Esophagus squamous epithelium (tissue), 5 donors: ENCODE measurements at places on chromosomes 6 and 20. TPM values are rescaled to one million over a fixed set of nuclear protein-coding genes. Genes with fewer than 3 reads are reported as not detected.

The SALL4 gene
- 0.76 TPM for total RNA-seq

GRCh38 chr6:45640081-45640491, 262.4 kb upstream of the SUPT3H start:
- DNase-seq = no peak

- no peak for DNase-seq
Observed at GRCh38 chr20:1958426-1958825, 35.4 kb downstream of the PDYN start.

GRCh38 chr6:155216312-155217046, 47.3 kb upstream of the CLDN20 start:
- DNase-seq = no peak

The PABPC1L gene
- total RNA-seq = 8.2 TPM

The BPIFB1 gene
- not detected for total RNA-seq

The ARHGAP18 gene
- total RNA-seq = 2.8 TPM

GRCh38 chr6:94052749-94053148, 633.4 kb upstream of the EPHA7 start:
- DNase-seq = no peak

GRCh38 chr6:120363429-120363828, 970.9 kb downstream of the TBC1D32 start:
- DNase-seq = no peak

DNA sequence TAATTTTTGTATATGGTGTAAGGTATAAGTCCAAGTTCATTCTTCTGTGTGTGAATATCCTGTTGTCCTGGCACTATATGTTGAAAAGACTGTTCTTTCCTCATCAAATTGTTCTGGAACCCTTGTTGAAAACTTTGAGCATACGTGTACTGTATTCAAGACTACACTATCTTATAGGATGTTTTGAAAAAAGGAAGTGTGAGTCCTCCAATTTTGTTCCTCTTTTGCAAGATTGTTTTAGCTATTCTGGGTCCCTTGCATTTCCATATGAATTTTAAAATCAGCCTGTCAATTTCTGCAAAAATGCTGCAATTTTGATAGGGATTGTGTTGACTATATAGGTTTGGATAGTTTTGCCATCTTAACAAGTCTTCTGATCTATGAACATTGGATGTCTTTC, 195.2 kb downstream of the BACH2 start:
- DNase-seq = no peak

DNA sequence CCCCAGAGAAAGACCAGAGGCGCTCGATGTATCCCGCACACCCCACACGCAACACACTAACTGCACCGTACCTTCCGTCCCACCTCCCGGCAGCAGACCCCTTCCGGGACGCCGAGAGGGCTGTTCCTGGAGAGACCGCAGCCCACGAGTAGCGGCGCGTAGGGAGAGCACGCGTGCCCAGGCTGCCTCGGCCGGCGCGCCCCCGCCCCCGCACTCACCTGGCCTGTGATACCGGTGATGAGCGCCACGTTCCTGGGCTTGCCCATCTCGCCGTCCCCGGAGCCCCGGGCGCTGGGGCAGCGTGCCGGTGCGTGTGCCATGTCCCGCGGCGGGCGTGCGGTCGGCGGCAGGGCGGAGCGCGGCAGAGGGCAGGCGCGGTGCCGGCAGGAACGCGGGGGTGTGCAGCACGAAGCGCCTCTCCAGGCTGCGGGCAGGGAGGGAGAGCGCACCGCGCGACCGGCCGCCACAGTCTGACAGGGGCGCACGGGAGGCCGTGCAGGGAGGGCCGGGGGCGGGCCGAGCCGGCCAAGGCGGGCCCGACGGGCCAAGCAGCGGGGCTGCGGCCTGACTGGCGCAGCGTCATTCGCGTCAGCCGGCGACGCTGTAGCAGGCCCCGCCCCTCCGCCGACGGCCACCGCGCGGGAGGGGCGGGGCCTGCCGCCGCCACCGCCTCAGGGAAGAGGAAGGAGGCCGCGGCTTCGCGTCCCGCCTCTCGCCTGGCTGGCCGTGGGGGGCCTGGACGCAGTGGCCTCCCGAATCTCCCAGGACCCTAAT, at the start of gene GMDS:
GMDS (minus strand) TSS at position 503 of the 774 bp plus-strand sequence.
- DNase-seq = peak; percentile 19

- no peak for DNase-seq
Observed at GRCh38 chr6:1820165-1820564, 210.4 kb downstream of the FOXC1 start.

GRCh38 chr20:59819496-59820203, 113.8 kb downstream of the SYCP2 start:
- DNase-seq = no peak

The NMBR gene
- total RNA-seq = not detected

The HLA-DQB2 gene
- total RNA-seq = 1.7 TPM

The ENPP3 gene
- total RNA-seq = 2.3 TPM

- no peak for DNase-seq
Observed at GRCh38 chr6:68718385-68719073, 83.4 kb downstream of the ADGRB3 start.

GRCh38 chr6:89144354-89144906, 1.4 kb upstream of the PM20D2 start:
- DNase-seq = no peak

GRCh38 chr20:19615629-19616028, 142.4 kb upstream of the RIN2 start:
- DNase-seq = no peak

The ULBP2 gene
- 4.1 TPM for total RNA-seq

DNA sequence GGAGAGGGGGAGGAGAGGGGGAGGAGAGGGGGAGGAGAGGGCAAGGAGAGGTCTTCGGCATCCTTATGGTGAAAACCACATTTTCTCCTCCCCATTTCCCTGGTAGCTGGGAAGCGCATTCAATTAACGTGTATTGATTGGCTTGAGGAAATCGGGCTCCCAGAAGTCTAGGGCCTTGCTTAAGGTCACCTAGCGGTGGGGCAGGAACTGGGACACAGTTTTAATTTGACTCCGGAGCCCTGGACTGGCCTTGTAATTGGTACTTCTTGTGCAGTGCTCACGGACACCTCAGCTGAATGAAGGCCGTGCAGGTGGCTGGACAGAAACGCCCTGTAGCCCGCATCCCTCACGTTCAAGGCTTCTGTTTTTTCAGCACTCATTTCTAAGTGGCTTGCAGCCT, 42.8 kb downstream of the CTCFL start:
- DNase-seq = no peak

DNA sequence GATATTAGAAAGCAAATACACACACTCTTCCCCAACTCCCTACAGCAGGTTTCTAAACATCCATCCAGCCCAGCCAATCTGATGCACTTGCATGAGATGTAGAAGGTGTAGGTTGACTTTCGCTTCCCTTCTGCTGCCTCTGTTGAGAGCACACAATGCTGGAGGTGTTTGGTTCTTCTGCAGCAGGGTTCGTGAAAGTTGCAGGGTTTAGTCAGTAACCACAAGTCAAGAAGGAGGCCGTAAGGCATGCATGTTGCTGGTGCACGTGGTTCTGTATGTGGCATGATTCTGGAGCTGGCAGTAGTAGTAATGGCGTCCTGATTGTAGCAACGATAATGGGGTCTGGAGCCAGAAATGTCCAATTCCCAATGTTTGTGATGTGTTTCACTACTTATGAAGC, 53.0 kb downstream of the DEK start:
- DNase-seq = no peak

DNA sequence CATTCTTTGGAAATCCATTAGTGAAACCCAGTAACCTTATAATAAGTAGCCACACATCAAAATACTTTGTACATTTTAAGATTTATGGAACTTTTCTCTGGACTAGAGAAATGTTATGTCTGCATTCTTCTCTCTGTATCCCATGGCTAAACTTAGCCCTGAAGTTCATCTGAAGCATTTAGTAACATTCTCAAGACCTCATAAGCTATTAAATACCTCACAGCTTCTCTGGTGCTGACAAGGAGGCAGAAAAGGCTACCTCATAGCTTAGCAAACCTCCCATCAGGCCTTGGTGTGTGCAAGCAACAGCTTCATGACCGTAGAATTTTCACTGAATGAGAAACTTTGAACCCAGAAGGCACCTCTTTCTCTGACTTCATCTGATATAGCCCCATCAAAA, 38.9 kb upstream of the HDGFL1 start:
- no peak for DNase-seq

GRCh38 chr20:54004445-54004844, 65.9 kb downstream of the BCAS1 start:
- no peak for DNase-seq
